Heart right ventricle (tissue), 16 donors: ENCODE measurements at places on chromosomes 3 and 15.

GRCh38 chr3:141399200-141399599 is 30.9 kb downstream of the ZBTB38 start:
- no peak for DNase-seq

- no peak for DNase-seq
Measured at GRCh38 chr3:70999730-71000129, 583.8 kb downstream of the FOXP1 start.

GRCh38 chr15:41926185-41927056 is 32.6 kb upstream of the SPTBN5 start:
- no peak for DNase-seq

- DNase-seq = no peak
Measured at GRCh38 chr3:17833786-17834559, 91.5 kb upstream of the TBC1D5 start.

GRCh38 chr3:34882764-34883163 is 756.6 kb upstream of the ARPP21 start:
- DNase-seq = no peak

DNA sequence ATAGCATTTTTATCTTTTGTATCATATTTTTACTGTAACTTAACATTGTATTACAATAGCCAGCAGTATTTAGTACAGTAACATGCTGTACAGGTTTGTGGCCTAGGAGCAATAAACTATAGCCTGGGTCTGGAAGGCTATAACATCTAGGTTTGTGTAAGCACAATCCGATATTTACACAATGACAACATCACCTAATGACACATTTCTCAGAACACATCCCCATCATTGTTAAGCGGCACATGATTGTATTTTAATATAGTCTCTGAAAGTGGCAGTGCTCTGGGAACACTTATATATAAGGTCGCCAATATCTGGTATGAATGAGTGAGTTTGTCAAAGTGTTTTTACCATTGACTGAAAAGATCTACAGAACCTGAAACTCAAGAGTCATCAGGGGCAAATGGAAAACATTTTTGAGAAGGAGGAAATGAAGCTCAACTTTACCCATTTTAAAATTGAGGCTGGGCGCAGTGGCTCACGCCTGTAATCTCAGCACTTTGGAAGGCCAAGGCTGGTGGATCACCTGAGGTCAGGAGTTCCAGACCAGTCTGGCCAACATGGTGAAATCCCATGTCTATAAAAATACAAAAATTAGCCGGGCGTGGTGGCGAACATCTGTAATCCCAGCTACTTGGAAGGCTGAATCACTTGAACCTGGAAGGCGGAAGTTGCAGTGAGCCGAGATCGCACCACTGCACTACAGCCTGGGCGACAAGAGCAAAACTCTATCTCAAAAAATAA is 38.8 kb upstream of the TNFSF10 start:
- DNase-seq = no peak
